ENCODE measurements at places on chromosomes 4 and X.
A peak's percentile ranks its signal among the peaks of the same experiment; 100 is the strongest.

DNA sequence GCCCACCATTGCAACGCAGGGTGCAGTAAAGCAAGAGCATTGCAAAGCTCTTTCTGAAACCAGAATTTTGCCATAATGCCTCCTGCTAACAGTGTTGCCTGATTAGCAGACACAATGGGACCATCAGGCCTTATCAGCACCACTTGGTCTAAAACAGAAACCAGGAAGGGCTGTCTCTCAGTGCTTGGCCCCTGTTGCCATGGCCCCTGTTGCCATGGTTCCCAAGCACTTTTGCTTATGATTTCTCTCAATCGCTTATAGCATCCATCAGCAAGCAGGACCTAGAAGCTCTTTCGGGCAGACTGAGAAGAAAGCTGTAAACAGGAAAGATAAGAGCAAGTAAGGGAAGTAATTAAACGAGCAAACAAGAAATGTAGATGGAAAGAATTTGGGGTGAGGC lies 36.8 kb downstream of the RTL5 start:
- DNase-seq: no peak

- DNase-seq: peak; percentile 39
Observed at GRCh38 chr4:99117876-99118693, 26.0 kb downstream of the ADH4 start.

GRCh38 chr4:71133491-71133890 lies 140.0 kb downstream of the DCK start:
- no peak for DNase-seq

DNA sequence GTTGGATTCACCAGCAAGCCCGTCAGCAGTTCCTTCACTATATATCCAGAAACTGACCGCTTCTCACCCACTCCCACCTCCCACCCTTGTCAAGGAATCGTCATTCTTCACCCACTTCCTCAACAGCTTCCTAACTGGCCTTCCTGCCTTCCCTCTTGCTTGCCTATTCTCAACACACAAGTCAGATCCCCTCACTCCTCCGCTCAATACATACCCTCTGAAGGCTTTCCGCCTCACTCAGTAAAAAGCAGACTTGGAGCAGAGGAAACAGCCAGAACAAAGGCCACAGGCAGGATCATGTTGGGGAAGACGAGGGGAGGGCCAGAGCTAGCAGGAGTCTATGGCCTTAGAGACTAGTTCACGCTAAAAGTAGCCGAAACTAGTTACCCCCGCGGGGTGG lies 23.7 kb downstream of the RWDD4 start:
- no peak for DNase-seq

- no peak for DNase-seq
Observed at GRCh38 chr4:19386786-19387185, 864.9 kb upstream of the SLIT2 start.

- peak; percentile 44 for DNase-seq
Observed at GRCh38 chr4:79576429-79576753, 168.4 kb upstream of the GK2 start.

GRCh38 chr4:78634011-78634664 lies 82.6 kb downstream of the ANXA3 start:
- no peak for DNase-seq

- no peak for DNase-seq
Observed at GRCh38 chr4:57194068-57194611, 84.0 kb upstream of the IGFBP7 start.

DNA sequence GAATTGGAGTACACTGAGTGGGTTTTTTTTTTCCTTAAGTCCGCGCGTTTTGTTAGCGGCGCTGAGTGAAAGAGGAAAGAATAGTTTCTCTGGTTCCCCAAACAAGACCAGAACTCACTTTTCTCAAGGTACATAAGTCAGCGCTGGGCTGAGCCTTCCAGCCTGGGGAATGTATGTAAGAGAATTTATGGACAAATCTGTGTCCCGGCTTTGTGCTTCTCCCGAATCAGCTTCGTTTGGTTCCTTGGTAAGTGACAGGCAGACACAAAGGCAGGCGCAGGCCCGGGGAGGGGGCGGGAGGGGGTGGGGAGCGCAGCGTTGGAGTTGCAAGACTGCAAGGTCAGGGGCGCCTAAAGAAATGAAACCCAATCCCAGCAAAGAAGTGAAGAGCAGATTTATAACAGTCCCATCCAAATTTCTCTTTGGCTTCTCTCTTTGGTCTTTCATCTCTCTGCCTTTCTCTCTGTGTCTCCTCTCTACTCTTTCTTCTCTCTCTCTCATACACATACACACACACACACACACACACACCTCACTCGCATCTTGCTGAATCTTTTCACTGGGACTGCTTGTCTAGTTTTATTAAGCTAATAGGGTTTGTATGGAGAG lies 981 bp downstream of the TET2 start:
- peak; percentile 69 for DNase-seq

DNA sequence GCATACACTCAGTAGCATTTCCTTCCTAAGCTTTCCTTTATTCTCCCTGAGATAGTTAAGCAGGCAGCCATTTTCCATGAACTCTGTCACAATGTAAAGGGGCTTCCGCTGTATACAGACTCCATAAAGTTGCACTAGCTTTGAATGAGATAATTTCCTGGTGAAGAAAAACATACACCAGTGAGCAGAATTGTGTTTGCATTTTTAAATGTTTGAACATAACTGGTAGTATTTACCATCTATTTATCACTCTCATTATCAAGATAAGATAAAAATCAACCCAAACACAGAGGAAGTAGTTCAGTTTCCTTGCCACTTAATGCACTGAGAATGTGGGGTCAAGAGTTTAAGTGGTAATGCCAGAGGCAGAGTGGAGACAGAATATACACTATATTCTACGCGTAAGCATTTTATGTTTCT lies 54.1 kb downstream of the TXK start:
- peak; percentile 45 for DNase-seq

GRCh38 chr4:3145234-3145924 lies 70.9 kb downstream of the HTT start:
- DNase-seq: peak; percentile 42

DNA sequence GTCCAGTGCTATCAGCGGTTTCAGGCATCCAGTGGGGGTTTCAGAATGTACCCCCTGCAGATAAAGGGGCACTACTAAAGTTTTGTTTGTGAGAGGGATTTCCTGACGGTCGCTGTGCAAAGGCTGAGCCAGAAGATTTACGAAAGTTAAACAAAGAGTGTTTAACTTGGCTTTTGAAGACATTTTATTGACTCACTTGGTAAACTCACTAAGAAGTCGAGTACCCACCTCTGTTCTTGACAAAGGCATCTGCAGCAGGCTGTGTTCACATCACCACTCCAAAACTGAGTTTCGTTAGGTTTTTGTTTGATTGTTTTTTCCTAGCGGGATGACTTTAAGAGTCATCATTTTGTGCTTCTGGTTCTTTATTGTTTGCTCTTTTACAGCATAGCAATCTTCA lies 143.9 kb upstream of the TBL1X start:
- DNase-seq: peak; percentile 50

GRCh38 chrX:136781180-136781797 lies 557 bp upstream of the ARHGEF6 start:
- DNase-seq: no peak

- no peak for DNase-seq
Observed at GRCh38 chr4:108141213-108141950, 27.4 kb downstream of the LEF1 start.

DNA sequence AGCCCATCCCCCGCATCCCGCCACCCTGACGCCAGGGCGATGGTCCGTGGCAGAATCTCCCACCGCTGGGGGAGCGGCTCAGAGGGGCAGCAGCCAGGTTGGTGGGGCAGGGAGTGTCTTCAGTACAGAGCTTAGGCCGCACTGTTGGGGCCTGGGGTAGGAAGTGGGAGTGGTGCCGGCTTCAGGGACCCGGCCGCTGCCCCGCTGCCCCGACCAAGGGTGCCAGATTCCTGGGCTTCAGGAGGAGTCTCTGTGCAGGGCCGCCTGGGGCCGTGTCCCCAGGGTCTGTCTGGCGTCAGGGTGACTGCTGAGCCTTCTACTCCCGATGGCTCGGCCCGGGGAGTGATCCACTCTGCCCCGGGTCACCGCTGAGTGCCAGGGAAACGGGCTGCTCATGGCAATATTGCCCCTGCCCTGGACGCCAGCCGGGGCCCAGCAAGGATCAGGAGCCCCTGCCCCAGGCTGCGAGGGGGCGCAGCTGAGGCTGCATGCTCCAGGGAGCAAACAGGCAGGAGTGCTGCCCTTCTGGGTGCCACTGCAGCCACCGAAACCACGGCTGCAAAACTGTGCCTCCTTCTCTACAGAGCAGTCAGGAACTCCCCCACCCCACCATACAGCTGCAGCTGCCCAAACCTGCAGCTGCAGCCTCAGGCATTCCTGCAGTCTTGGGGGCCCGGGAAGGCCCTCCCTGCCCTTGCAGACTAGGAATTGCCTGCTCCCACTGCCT lies 1206.1 kb downstream of the ARAP2 start:
- DNase-seq: no peak

GRCh38 chr4:135359128-135359527 lies 1157.5 kb upstream of the PABPC4L start:
- peak; percentile 28 for DNase-seq

- no peak for DNase-seq
Observed at GRCh38 chrX:38678821-38679220, 117.5 kb downstream of the TSPAN7 start.

DNA sequence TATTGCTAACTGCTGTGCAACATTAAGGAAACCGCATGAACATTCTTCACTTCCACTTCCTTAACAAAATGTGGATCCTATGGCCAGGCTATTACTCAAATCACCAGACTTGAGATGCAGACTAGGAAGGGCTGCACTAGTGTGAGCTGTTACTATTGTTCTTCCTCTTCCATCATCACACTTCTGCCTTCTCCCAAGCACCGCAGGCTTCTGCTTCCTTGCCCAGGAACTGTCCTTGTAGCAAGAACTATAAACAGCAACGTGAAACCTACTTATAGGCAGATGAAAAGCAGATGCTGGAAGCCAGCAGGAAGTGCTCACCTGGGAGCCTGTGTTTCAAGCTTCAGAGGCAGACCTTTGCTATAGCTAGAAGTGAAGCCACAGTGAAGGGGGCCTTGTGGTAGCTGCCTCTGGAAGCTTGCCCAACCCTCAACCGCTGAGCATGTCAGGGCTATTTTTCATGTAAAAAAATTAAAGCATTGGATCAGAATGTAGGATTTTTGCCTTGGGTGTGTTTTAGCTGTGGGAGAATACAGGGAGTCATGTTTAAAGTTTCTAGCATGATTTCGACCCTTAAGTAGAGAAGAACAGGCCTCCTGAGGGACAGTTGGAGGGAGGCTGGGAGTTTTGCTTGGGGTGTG lies 43.9 kb downstream of the CLNK start:
- peak; percentile 75 for DNase-seq

- DNase-seq: no peak
Observed at GRCh38 chrX:23276475-23276874, 58.2 kb upstream of the PTCHD1 start.

GRCh38 chrX:55924574-55924973 lies 207.0 kb downstream of the RRAGB start:
- no peak for DNase-seq

GRCh38 chr4:98963538-98964433 lies 31.7 kb upstream of the METAP1 start:
- DNase-seq: peak; percentile 3

DNA sequence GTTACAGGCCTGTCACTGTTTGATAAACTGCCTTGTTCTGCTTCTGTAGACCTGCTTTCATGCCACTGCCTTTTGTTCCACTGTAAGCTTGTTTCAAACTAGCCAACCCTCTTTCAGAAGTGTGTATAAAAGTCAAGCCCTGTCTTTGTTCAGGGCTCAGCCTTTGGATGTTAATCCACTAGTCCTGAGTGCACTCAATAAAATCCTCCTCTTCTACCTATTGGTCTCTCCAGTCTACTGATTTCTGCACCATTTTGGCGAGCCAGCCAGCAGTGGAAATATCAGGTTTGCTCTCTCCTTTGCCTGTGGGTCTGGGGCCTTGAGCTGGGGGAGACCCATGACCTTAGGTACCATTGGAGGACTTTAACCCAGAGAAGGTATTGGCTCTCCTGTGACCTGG lies 901.6 kb upstream of the NDST4 start:
- DNase-seq: no peak

- DNase-seq: peak; percentile 71
Observed at GRCh38 chr4:39045827-39046221, 13.6 kb upstream of the TMEM156 start.

DNA sequence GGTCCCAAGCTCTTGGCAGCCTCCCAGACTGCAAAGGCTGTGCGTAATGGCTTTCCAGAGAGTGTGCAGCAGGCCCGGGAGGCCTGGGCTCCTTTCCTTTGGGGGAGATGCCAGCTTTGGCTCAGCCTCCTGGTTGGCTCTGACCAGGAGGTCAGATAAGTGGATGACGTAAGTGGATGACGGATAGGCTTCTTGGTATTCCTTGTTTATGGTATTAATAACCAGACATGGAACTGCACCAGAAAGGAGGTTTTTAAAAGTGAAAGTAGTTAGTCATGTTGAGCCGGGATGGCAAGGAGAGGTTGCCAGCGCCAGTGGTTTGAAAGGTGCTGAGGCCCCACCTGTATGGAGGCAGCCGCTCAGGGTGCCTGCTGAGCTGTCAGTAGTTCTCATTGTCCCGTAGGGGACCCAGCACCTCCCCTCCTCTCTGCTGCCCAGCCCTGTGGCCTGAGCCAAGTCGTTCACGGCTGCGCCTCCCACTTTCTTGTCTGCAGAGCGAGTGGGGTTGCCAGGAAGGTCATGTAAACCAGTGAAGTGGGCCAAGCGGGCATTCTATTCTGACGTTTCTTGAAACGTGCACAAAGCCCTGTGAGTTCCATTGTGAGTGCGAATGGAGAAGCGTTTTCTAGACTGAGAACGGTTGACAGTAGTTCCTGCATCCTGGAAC lies 28.7 kb upstream of the STOX2 start:
- peak; percentile 87 for DNase-seq

- peak; percentile 90 for DNase-seq
Observed at GRCh38 chr4:54513204-54513603, 144.6 kb upstream of the KIT start.

GRCh38 chr4:74777531-74777930 lies 16.8 kb downstream of the BTC start:
- no peak for DNase-seq

- no peak for DNase-seq
Observed at GRCh38 chr4:141077611-141078225, 55.6 kb downstream of the RNF150 start.

DNA sequence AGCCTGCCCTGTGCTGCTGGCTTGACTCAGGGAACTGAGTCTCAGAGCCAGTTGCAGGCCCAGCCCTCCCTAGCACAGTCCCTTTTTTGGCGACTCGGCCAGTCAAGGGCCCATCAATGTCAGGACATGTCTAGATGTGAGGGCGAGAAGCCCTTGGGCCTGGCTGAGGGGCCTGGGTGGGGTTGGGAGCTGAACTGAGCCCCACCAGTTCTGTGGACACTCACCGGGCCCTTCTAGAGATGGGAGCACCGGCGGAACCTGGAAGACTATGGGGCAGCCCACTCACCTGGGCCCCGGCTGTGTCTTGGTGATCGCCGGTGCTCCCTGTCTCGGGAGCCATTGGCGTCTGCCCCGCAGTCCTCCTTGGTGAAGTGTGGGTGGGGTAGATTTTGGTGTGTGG lies 245.9 kb downstream of the AFAP1 start:
- no peak for DNase-seq
